Stimulated activated CD4-positive, alpha-beta T cell treated with anti-CD3 and anti-CD28 coated beads, Interleukin-4, amount 100 ng/mL, for 1 hour (primary cell): ENCODE measurements at places on chromosomes 7 and 10.

DNA sequence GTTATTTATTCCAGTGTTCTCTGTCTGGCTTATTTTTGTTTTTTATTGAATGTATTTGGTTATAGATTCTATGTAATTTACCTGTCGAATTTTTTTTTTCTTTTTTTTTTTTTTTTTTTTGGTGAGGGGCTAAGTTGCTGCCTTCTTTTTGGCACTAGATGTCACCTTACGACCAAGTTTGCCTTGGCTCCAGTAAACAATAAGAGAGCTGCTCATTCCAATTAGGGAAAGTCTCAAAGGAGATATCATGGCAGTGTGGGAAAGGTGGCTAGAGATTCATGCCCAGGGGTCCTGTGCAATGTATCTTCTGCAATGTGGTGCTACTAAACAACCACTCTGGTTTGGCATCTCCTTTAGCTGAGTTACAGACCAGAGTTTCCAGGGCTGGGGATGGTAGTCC, 84.0 kb downstream of the PTPN20 start:
- no peak for DNase-seq

GRCh38 chr10:16902606-16903005, 85.4 kb upstream of the RSU1 start:
- no peak for DNase-seq

DNA sequence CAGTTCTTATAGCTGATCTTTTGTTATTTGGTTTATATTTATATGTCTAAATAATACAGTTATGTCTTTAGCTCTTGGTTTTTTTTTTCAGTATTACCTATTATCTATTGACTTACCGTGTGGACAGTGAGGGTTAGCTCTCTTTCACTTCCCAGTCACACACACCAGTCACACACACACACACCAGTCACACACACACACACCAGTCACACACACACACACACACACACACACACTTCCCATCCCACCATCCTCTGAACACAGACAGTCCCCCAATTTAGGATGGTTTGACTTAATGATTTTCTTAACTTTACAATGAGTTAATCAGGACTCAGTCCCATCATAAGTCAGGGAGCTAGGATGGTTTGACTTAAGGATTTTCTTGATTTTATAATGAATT, 18.9 kb upstream of the AGFG2 start:
- DNase-seq, result no peak

GRCh38 chr10:86260564-86260963, 106.0 kb downstream of the GRID1 start:
- DNase-seq, result no peak

DNA sequence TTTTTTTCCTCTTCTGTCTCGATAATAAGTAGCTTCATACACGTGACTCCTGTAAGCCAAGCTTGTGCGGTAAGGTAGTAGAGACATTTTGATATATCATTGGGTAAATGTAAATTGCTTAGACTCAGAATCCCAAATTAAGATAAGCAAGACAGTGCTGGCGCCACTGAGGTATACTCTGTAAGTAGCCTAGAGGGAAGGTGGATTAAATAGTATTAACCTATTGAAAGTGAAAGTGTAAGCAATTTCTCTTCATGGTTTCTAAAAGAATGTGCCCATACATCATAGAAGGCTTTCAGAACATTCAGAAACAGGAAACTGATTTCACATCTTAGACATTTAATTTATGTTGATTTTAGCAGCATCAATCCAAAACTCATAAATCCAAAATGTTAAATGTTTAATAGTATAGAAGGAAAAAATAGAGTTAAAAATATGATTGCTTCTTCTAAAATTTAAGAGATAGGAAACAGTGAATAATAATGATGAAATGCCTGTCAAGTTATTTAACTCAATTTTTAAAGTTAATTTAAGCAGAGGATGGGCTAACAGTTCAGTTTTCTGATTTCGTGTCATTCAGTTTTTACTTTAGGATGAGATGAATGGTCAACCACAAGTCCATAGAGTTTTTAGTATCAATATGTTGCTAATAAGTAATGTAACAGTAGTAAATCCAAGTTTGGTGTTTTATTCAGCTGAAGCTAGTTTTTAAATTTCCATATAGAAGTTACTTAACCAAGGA, 36.8 kb downstream of the LRRC72 start:
- no peak for DNase-seq

- no peak for DNase-seq
Observed at GRCh38 chr7:107914831-107915230, 23.8 kb downstream of the DLD start.

- DNase-seq, result no peak
Observed at GRCh38 chr7:132183781-132184380, 392.4 kb downstream of the PLXNA4 start.

DNA sequence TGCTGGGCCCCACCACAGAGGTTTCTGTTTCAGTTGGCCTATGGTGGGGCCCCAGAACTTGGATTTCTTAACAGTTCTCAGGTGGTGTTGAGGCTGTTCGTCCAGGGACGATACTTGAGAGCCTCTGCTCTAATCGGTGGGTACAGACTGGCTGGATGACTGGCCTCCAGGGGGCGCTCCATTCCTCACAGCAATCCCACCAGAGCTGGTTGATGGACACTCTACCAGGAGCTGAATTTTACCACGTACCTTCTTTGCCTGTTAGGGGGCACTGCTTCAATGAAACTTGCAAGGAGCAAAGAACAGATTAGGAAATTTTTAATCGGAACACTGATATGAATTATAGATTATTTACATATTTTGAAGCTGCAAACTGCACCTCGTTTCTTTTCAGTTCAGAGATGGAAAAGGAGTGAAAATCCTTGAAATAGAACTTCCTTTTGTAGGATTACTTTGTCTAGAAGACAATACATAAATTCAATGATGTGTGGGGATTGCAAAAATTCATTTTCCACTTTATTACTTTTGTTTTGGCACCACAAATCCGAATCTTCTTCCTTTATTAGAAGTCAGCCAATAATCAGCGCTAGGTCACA, 44.8 kb downstream of the KBTBD2 start:
- DNase-seq, result peak; percentile 92

- DNase-seq, result no peak
Observed at GRCh38 chr10:72315054-72315453, 39.7 kb downstream of the DNAJB12 start.

GRCh38 chr10:133442191-133442966, 11.4 kb upstream of the SCART1 start:
- DNase-seq, result no peak

DNA sequence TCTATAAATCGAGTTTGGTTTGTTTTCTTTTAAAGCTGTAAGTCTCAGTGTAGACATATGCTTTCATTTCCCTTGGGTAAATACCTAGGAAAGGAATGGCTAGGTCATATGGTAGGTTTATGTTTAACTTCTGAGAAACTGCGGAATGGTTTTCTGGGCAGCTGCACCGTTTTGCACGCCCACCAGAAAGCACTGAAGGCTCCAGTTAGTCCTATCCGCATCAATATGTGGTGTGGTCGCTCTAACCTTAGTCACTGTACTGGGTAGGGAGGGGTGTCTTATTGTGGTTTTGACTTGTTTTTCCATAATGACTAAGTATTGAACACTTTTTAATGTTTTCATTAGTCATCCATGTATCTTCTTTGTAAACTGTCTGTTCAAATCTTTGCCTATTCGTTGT, 279.5 kb upstream of the AKR1E2 start:
- peak; percentile 25 for DNase-seq

DNA sequence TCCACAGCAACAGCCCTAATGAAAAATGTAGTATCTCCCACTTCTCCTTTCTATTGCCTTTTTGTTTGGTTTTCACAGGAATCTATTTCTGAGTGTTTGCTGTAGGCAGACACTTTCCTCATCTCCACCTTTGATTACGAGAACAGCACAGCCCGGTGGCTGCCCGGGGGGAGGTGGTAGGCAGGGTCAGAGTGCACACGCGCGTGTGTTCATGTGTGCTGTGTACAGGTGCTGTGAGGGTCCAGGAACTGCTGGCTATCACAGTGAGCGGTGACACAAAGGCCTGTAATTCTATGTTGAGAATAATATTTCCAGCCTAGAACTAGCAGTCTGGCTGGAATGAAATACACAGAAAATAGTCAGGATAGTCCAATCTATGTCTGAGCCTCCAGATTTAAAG, 212.8 kb downstream of the ADARB2 start:
- DNase-seq, result no peak

DNA sequence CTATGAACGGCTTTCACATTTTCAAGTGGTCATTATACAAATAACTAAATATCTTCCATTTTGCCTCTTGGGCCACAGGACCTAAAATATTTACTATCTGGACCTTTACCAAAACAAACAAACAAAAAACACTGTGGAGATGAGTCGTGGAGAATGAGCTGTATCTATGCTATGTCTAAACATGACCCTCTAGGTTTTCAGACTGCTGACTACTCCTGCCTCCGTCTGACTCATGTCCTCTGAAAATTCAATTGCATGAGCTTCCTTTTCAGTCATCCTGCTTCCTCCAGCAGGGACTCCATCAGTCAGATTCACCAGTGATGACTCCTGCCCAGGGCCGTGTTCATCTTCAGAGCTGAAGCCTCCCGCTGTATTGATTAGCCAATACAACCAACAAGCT, 96.8 kb downstream of the COL28A1 start:
- DNase-seq, result no peak

DNA sequence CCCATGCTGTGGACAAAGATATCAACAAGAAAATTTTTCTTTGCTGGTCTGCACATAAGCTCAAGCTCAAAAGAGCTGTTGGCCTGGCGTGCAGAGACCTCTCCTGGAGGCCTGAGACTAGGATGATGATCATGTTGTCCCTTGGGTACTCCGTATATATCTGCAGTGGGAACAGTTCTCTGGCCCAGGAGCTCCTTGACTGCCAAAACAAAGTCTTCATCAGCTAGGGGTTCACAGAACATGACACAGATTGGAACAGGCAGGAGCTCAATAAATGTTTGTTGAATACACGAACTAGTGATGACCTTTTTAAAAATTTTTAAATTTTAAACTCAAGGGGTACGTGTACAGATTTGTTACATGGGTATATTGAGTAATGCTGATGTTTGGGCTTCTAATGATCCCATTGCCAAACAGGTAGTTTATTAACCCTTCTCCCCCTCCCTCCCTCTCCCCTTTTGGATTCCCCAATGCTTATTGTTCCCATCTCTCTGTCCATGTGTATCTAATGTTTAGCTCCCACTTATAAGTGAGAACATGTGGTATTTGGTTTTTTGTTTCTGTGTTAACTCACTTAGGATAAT, 49.1 kb downstream of the ZNF783 start:
- no peak for DNase-seq

DNA sequence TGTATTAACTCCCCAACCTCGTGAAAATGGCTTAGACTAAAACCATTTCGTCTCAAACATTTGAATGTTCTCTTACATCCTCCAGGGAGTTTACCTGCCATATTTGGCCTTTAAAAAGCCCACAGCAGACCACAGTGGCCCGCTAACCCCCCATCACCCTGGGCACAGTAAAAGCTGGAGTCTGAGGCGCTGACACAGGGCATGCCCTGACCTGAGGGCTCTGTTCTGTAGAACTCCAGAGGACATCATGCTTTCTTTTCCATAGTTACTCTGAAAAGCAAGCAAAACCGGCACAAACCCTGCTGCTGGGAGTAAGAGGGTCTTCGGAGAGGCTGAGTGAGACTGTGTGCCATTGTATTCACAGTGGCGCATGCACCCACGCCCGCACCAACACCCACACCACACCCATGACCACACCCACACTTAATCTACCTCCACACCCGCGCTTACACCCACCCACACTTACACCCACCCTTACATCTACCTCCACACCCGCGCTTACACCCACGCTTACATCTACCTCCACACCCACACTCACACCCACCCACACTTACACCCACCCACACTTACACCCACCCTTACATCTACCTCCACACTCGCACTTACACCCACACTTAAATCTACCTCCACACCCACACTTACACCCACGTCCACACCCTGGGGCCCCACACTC, 32.1 kb downstream of the LRRC27 start:
- DNase-seq, result no peak

GRCh38 chr7:1940402-1940786, 270.3 kb downstream of the ELFN1 start:
- peak; percentile 80 for DNase-seq
